Stimulated activated CD4-positive, alpha-beta T cell treated with anti-CD3 and anti-CD28 coated beads, TNF-alpha, amount 100 ng/mL, for 1 hour (primary cell): ENCODE measurements at places on chromosomes 3 and 15.
A peak's percentile ranks its signal among the peaks of the same experiment; 100 is the strongest.

GRCh38 chr3:119627461-119627860 lies 29.8 kb downstream of the PLA1A start:
- no peak for DNase-seq

- DNase-seq: no peak
These were observed 243.5 kb upstream of the SEMA6D start for GRCh38 chr15:47473832-47474231.

DNA sequence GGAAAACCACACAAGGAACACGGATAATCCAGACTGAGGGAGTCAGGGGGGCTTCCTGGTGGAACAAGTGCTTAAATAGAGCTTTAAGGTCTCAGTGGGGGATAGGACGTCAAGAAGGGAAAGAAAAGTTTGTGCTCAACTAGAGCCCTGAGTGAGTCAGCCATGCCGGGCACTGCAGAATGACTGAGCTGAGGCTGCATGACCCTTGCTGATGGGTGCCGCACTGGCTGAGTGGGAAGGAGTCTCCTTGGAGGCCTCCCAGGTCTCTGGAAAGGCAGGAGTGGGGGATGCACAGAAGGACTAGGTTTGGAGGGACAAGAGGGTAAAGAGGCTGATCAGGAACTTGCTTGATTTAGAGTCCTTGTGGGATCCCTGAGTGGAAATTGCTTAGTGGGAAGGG lies 150.3 kb downstream of the RPLP1 start:
- DNase-seq: no peak

GRCh38 chr3:49470714-49471420 lies 800 bp downstream of the DAG1 start:
- DNase-seq: no peak

- peak; percentile 17 for DNase-seq
These were observed 45.2 kb downstream of the TYRO3 start for GRCh38 chr15:41603941-41604911.

DNA sequence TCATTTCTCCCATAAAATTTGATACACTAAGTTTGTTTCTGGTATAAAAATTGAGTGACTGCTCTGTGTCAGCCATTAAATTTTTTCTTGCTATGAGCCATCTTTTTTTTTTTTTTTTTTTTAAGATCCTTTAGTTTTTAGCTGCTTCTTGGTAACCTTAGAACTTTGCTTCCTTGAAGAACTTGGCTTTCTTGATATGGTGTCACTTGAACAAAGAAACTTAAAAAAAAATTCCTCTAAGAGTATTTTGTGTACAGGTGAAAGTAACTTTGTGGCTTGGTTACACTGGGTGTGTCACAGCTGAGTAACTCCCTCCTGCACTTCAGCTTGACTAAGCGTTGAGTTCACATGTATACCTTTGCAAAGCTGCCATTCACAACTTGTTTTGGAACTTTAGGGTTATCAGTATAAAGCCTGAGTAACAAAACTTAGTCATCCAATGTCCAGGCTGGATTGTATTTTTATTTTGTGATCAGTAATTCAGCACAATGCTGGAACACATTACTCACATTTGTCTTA lies 6.5 kb downstream of the CHD2 start:
- DNase-seq: no peak

- DNase-seq: no peak
These were observed 5.9 kb downstream of the TAGLN3 start for GRCh38 chr3:112004669-112005068.

- no peak for DNase-seq
These were observed 489.4 kb upstream of the IL12A start for GRCh38 chr3:159499031-159499793.

DNA sequence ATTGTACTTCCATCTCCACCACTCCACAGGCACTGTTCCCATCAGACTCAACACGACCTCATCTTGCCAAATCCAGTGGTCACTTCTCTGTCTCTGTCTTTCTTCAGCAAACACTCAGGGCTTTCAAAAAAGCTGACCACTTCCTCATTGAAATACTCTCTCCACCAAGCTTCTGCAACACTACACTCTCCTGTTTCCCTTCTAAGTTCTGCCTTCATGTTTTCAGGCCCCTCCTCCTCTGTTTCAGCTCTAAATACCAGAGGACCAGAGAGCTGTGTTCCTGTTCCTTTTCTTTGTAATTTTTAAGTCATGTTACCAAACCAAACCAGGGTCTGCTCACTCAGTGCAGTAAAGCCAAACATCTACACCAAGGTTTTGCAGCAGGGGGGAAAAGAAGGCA lies 33.8 kb upstream of the ACP3 start:
- DNase-seq: no peak

- DNase-seq: no peak
These were observed 666.9 kb downstream of the MECOM start for GRCh38 chr3:168996622-168997021.

GRCh38 chr3:12483872-12484197 lies 445 bp upstream of the TSEN2 start:
- no peak for DNase-seq

DNA sequence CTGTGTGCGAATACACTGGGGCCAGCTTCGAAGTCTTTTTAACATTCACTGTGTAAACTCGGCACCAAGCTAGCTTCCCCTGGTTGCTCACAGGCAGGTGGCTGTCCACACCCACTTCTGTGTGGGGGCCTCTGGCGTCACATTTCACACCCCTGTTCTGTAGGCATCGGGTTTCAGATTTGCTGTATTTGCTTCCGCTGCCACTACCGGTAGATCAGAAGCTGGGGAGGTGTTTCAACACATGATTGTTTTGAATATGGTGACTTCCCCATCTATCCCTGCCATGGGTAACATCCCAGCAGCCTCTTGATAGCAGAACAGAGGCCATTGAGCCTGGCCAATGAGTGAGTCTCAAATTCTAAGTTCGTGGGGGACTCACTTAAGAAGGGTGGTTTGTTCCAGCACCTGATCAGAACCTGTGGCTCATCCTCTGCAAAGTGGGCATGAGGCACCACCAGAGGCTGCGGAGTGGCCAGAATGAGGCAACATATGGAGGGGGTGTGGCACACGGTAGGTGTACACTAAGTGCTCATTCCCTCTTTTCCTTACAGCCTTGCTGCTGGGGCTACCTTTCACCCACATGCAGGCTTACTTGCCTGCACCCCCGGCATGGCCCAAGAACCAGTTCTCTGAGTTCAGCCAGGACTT lies 61.5 kb downstream of the IQSEC1 start:
- peak; percentile 56 for DNase-seq

DNA sequence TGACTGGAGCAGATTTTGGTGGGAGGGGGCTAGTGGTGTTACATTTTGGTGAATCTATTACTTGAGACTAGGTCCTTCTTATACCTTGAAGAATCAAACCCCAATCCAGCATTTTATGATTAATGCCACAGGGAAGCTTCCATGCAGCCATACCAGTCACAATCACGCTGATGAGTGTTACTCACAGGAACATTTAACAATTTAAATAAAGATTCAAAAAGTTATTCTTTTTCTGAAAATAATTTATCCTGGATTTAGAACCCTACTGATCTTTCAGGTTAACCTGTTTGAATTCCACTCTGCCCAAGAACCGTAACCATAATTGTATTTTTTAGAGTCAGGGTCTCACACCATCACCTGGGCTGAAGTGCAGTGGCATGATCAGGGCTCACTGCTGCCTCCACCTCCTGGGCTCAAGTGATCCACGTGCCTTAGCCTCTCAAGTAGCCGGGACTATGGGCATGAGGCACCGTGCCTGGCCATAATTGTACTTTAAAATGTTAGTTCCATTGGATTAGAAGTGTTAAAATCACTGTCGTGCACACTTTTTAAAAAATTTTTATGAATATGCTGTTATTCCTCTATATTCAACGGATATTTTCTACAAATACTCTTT lies 929 bp upstream of the MTMR10 start:
- no peak for DNase-seq

DNA sequence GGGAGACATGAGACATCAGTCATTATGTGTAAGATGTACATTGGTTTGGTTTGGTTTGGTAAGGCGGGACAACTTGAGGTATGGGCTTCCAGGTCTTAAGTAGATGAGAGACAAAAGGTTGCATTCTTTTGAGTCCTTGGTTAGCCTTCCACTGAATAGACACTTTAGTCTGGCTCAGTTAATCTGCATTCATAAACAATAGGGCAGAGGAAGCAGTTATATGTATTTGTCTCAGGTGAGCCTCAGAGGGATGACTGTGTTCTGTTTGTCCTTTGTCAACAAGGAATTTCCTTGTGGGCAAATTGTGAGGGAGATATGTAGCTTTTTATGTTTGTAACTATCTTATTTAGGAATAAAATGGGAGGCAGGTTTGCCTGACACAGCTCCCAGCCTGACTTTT lies 50.4 kb downstream of the TCF12 start:
- no peak for DNase-seq

- DNase-seq: no peak
These were observed 44.9 kb downstream of the DNAH1 start for GRCh38 chr3:52361011-52361410.
